CD4-positive, alpha-beta T cell treated with Interleukin-2 at 100 ng/mL for 4 hours (primary cell): ENCODE measurements at places on chromosomes 3 and 15.

GRCh38 chr3:109254770-109255169, 61.5 kb downstream of the DPPA2 start:
- no peak for DNase-seq

GRCh38 chr15:78065973-78066946, 11.3 kb downstream of the TBC1D2B start:
- DNase-seq: no peak

- DNase-seq: no peak
Measured at GRCh38 chr3:169264711-169265110, 398.8 kb downstream of the MECOM start.

GRCh38 chr3:194686816-194687637, 1.3 kb downstream of the FAM43A start:
- DNase-seq: no peak
